ENCODE measurements at places on chromosomes 4 and X.

DNA sequence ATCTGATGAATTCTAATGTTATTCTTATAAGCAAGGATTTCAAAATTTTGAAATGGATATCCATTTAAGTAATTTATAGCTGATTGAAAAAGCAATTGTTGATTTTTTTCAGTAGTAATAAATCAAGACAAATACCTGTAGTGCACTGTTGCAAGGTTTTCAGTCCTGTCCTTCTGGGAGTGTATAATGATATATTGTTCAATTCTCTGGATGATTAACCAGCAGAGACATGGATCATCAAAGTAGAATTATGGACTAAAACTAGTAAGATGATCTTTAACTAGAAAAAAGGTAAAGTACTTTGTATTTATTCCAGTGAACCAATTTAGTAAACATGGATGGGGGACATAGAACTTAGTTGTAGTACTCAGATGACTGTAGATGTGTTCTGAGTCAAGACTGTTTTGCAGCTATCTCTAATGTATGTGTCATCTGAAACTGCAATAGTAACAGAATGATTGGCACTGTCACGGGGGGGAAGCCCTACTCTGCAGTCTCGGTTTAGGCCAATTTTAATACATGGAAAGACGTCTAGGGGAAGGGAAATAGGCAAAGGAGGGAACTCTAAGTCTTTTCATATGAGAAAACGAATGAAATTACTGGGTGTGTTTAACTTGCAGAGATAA lies 121.9 kb downstream of the GLRA3 start:
- no peak for DNase-seq
- H3K27ac ChIP-seq = no peak overlapping the region
- H3K36me3 ChIP-seq = no peaks in the 10 kb centered on the region
- H3K4me3 ChIP-seq = no peak overlapping the region

GRCh38 chr4:183398298-183399125 lies 45.9 kb upstream of the CDKN2AIP start:
- H3K4me1 ChIP-seq = peaks cover 11% of the 10 kb centered on the region
- peak; percentile 66 for DNase-seq
- peaks cover 23% of the 10 kb centered on the region for H3K27me3 ChIP-seq
- H3K36me3 ChIP-seq = no peaks in the 10 kb centered on the region
- H3K4me3 ChIP-seq = peak overlapping the region; percentile 53
- H3K27ac ChIP-seq = no peak overlapping the region

- peak overlapping the region; percentile 84 for H3K4me3 ChIP-seq
- peaks cover 11% of the 10 kb centered on the region for H3K36me3 ChIP-seq
- peak overlapping the region; percentile 98 for H3K27ac ChIP-seq
- H3K4me1 ChIP-seq = peaks cover 72% of the 10 kb centered on the region
- no peaks in the 10 kb centered on the region for H3K27me3 ChIP-seq
- DNase-seq = no peak
These were observed 3.3 kb upstream of the RHOH start for GRCh38 chr4:40193578-40193977.

DNA sequence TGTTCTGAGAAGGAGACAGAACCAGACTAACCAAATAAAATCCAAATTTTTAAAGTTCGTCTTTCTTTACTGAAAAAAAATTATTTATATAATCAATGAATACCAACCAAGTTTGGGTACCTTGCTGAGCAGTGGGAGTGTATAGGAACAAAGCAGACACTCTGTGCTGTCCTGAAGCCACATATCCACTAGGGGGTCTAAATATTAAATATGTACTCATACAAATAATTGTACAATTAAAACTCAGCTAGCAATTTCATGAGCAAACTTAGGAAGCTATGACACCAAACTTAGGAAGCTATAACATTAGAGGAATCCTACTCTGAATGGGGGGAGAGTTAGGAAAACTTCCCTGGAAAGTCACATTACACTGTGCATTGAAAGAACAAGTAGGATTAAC lies 582.0 kb upstream of the EPHA5 start:
- no peaks in the 10 kb centered on the region for H3K27me3 ChIP-seq
- H3K27ac ChIP-seq = no peak overlapping the region
- H3K36me3 ChIP-seq = no peaks in the 10 kb centered on the region
- H3K4me1 ChIP-seq = no peaks in the 10 kb centered on the region

DNA sequence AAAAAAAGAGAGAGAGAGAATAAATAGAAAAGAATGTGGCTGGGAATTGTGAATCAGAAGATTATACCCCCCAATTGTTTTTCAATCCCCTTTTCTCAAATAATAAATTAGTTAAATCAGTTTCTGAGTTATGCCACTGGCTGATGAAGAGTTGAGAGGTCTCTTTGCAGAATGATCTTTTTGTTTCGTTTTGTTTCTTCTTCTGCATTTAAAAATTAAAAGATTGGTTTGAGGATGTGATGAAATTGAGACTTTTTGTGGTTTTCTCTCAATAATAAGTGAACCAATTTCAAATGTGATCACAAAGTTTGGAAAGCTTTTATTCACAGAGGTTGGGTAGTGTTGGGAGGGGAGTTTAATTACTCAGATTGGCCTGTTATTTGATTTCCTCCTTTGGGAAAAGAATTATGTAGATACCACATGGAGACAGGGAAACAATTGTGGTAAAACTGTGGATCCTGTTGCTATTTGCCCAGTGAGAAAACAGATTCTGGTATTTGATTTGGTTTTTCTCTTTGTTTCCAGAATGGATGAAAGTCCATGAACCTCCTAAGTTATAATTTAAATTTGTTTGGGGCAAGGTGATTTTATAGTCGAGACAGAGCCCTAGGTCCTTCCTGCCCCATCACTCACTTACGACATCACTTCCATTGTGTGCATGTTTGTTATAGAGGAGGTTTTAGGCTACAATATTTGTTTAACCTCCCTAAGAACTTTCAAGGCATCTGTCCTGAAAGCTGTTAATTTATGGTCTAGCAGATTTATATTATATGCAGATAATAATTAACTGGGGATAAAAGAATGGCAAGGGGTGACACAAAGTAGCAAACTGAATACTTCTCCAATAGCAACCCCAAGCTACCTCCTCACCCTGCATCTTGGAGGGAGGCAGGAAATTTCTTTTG lies 92.0 kb upstream of the BMPR1B start:
- H3K36me3 ChIP-seq = no peaks in the 10 kb centered on the region
- DNase-seq = no peak
- no peak overlapping the region for H3K4me3 ChIP-seq
- no peaks in the 10 kb centered on the region for H3K4me1 ChIP-seq

DNA sequence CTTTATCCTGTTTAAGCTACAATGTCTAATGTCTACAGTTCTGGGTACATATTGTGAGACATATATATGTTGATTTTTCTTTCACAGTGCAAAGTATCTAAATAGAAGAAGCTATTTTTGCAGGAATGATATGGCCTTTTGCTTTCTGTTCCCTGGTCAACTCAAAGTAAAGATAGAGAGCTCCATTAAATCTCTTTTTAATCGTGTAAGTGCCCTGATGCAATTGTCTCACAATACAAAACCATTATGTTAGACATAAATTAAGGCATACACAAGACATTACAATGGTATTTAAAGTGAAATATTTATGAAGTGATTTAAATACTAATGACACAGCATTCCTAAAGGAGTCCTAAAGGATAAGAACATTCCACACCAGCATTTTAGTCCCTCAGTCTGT lies 1559.7 kb upstream of the AGA start:
- H3K27ac ChIP-seq = no peak overlapping the region
- H3K4me1 ChIP-seq = no peaks in the 10 kb centered on the region
- H3K27me3 ChIP-seq = no peaks in the 10 kb centered on the region
- no peak for DNase-seq

DNA sequence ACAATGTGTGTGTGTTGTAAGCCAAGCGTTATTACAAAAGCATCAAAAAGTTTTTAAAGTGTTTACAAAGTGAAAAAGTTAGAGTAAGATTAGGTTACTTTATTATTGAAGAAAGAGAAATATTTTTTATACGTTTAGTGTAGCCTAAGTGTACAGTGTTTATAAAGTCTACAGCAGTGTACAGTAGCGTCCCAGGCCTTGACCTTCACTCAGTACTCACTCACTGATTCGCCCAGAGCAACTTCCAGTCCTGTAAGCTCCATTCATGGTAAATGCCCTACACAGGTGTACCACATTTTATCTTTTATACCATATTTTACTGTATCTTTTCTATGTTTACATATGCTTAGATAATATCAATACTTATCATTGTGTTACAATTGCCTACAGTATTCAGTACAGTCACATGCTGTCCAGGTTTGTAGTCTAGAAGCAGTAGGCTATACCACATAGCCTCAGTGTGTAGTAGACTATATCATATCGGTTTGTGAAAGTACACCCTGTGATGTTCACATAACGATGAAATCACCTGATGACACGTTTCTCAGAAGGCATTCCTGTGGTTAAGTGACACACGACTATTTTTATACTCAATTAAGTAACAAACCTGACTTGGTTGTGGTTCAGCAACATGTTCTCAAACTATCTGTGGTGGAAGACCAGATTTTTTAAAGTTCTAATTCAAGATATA lies 152.0 kb upstream of the EDNRA start:
- no peak overlapping the region for H3K4me3 ChIP-seq
- H3K27ac ChIP-seq = no peak overlapping the region
- H3K4me1 ChIP-seq = no peaks in the 10 kb centered on the region
- no peaks in the 10 kb centered on the region for H3K27me3 ChIP-seq

GRCh38 chr4:7971159-7971631 lies 31.5 kb upstream of the AFAP1 start:
- H3K27me3 ChIP-seq = no peaks in the 10 kb centered on the region
- H3K4me1 ChIP-seq = no peaks in the 10 kb centered on the region
- no peaks in the 10 kb centered on the region for H3K36me3 ChIP-seq
- H3K4me3 ChIP-seq = no peak overlapping the region

Measured in DND-41 (cell line).